ENCODE measurements at places on chromosomes 2 and 18. TPM values are rescaled to one million over a fixed set of nuclear protein-coding genes. Genes with fewer than 3 reads are reported as not detected.

Gene VWC2L
- total RNA-seq = not detected

Gene ALKAL2
- 16.3 TPM for total RNA-seq

- DNase-seq = no peak
Observed at GRCh38 chr2:63569740-63570139, 18.5 kb downstream of the WDPCP start.

Gene RRM2
- total RNA-seq = 374 TPM

- DNase-seq = no peak
Observed at GRCh38 chr2:207137596-207138337, 28.0 kb downstream of the KLF7 start.

DNA sequence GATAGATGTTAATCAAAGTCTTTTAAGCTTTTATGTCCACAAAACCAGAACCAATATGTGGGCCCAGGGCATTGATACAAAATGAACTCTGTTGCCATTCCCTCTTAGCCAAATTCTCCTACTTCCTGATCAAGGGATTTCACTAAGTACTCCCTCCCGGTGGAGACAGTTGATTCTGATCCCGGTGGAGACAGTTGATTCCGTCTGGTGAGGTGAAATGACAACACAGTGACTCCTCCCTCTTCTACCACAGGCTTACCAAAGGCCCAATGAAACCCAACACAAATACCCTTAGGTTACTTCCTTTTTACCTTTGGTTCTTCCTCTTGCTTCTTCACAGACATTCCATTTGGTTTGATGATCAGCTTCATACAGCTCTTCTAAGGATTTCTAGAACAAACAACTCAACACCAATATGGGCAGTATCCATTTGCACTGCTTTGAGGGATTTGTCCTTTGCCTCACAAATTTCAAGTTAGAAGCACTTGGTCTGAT lies 153.8 kb downstream of the IKZF2 start:
- no peak for DNase-seq

GRCh38 chr2:26193578-26194231 lies 20.8 kb downstream of the GAREM2 start:
- DNase-seq = no peak

DNA sequence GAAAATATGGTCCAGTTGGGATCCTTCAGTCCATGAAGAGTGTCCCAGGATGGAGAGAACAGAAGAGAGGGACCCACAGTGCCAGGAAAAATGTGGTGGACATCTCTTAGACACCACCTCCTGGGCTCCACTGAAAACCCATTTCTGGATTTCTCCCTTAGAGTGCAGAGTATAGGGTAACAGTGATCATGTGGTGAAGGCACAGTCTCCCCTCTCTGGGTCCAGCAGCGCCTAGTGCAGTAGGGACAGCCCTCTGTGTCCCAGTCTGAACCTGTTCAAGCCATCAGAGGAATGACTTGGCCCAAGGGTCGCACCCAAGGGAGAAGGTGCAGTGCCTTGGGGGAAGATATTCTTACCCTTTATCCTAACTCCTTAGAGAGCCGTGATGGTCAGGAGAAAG lies 30.1 kb downstream of the TET3 start:
- DNase-seq = no peak

Gene CD8B
- 0.64 TPM for total RNA-seq

GRCh38 chr18:58516514-58517285 lies 112.2 kb downstream of the ALPK2 start:
- DNase-seq = no peak

- no peak for DNase-seq
Observed at GRCh38 chr18:57901825-57902589, 98.9 kb upstream of the ATP8B1 start.

GRCh38 chr2:185279999-185280398 lies 458.6 kb upstream of the FSIP2 start:
- DNase-seq = no peak

Gene CXCR1
- total RNA-seq = not detected

DNA sequence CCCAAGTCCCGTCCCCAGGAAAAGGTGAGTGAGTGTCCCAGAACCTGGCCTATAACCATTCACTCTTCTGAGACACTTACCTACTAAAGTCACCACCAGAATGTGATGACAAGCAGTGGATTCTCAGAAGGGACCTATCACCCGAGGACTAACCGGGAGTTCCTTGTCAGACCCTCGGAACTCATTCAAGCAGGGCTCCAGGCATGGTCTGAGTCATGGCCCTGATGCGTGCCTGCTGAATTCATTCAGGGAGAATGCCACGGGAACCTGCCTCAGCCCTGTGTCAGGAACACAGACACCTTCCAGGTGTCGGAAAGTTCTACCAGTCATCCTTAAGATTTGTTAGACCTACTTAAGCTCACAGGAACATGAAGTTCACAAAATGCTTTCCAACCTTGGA lies 29.8 kb downstream of the ALPK2 start:
- DNase-seq = no peak

- no peak for DNase-seq
Observed at GRCh38 chr2:70011335-70011734, 49.9 kb upstream of the ASPRV1 start.

- no peak for DNase-seq
Observed at GRCh38 chr2:120346667-120347358, 877 bp downstream of the INHBB start.

DNA sequence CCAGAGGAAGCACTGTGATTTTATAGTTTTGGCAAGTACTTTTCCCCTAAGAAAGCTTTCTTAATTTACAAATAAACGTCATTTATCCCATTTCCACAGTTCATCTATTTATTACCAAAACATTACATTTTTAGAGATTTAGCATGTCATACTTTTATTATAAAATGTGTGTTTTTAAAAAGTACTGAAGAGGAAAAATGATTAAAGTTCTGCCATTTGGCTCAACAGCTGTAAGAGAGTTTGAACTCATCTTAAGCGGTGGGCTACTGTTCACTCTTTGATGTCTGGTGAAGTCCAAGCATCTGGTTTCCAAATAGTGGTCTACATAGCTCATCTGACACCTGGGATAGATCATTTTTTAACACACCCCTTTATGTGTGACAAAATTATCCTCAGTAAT lies 51.3 kb upstream of the TANC1 start:
- DNase-seq = no peak

Gene TUBB6
- 57.2 TPM for total RNA-seq

Gene GPR45
- total RNA-seq = not detected

Measured in activated T-helper 2 cell treated with anti-CD3 and anti-CD28 coated beads, Interferon-gamma antibody, Interleukin-2, Interleukin-4, amounts not matched to agents 10 μg/mL and 5 μg/mL and 100 μg/mL, durations not matched to agents 14 hours and 24 hours and 36 hours (primary cell).